ENCODE measurements at places on chromosomes 12 and 14.
A peak's percentile ranks its signal among the peaks of the same experiment; 100 is the strongest.

GRCh38 chr14:94088516-94088915 lies 7.4 kb downstream of the IFI27L1 start:
- no peak for DNase-seq

DNA sequence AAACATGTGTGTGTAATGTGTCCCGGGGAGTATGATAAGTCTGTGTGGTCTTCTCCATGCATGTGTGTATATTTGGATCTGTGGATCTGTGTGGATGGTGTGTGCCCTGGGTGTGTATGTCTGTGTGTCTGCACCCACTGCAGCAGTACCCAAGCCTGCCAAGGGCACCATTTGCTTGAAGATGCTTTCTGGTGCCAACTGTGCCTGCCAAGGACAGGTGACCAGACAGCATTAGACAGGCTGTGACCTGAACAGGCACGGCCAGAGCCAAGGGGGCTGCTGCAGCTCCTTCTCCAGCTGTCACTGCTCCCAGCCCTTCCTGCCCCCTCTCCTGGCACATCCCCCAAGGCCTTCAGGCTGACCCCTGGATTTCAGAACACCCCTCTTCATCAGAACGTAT lies 35.0 kb downstream of the DTX1 start:
- no peak for DNase-seq

- no peak for DNase-seq
Observed at GRCh38 chr14:91290986-91291385, 46.5 kb upstream of the GPR68 start.

DNA sequence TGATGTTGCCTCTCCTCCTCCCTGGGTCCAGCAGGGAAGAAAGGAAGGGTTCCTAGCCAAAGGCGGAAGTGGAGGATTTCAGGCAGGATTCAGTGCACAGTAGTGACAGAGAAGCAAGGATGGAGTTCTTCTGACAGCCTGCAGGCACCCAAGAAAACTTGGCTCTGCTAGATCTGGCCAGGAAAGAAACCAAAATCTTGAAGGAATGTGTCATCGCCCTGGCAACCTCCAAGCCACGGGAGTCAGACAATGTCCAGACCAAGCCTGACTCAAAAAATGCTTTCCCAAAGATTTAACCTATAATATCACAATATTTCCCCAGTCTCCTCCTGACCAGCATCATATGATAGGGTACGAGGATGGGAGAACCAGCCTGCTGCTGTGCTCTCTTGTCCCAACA lies 22.8 kb upstream of the DHRS4 start:
- DNase-seq, result no peak

DNA sequence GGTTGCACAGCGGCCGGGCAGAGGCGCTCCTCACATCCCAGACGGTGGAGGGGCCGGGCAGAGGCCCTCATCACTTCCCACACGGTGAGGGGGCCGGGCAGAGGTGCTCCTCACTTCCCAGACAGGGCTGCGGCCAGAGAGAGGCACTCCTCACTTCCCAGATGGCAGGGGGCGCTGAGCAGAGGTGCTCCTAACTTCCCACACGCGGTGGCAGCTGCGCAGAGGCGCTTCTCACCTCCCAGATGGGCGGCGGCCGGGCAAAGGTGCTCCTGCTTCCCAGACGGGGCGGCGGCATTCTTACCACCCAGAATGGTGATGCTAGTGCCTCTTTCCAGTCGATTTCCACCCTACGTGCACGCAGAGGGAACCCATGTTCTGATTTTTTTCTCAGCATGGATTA lies 304.4 kb downstream of the RGS6 start:
- DNase-seq, result no peak

DNA sequence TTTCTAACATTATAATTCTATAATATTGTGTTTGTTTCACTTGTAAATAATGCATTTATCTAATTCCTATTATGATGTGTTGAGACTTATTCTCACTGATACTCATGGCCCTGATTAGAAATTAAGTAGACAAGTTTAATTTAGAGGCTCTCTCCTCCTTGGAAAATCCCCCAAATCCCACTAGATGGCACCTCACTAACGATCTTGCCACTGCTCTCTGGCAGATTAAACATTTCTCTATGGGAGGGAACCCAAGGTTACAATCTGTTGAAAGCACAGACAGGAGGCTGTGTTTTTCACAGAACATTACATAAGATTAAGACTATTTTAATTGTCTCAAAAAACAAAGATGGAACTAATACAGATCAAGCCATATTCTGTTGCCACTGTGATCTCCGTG lies 318.7 kb downstream of the LRFN5 start:
- DNase-seq, result no peak

DNA sequence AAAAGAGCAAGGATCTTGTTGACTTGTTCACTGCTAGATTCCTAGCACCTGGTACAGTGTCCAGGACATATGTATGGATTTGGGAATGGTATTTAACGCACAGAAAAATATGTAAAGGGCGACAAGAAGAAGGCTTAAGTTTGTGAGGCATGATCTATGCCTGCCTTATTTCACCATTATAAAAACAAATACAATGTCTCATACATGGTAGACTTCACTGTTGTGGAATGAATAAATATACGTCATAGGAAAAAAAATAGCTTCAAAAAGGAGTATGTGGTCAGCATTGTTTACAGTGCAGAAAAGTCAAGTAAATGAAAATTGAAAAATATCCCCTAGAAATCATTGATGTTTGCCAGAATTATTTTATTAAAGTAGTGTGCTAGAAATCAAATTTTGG lies 30.0 kb downstream of the HCFC2 start:
- DNase-seq, result no peak

GRCh38 chr12:104257913-104258472 lies 42.4 kb downstream of the TXNRD1 start:
- no peak for DNase-seq

DNA sequence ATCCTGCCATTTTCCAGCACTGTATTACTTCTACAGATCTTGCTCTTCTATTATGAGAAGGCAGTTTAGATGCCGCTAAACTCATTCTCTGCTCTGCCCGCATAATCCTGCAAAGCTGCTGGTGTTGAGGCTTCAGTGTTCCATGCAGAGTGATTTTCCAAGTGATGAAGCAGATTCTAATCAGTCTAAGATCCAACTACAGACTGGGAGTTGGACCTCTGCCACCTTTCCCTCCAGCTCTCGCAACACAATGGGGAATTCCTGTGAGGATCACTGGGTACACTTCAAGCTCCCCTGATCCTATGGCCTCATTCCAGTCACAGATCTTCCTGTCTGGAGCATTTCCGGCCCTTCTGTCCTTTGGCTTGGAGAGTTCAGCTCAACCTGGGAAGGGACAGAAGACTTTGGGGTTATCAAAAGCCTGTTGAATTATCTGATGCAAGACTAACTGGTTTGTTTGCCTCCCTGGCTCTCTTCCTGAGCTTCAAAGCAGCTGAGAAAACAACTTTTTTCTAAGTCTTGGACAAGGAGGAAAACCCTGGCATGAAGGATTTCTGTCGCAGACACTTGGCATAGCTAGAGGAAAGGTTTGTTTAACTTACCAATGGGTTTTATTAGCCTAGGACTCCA lies 333.9 kb downstream of the ZFP36L1 start:
- DNase-seq, result no peak

- no peak for DNase-seq
Observed at GRCh38 chr12:75724928-75725312, 213.5 kb upstream of the KRR1 start.

DNA sequence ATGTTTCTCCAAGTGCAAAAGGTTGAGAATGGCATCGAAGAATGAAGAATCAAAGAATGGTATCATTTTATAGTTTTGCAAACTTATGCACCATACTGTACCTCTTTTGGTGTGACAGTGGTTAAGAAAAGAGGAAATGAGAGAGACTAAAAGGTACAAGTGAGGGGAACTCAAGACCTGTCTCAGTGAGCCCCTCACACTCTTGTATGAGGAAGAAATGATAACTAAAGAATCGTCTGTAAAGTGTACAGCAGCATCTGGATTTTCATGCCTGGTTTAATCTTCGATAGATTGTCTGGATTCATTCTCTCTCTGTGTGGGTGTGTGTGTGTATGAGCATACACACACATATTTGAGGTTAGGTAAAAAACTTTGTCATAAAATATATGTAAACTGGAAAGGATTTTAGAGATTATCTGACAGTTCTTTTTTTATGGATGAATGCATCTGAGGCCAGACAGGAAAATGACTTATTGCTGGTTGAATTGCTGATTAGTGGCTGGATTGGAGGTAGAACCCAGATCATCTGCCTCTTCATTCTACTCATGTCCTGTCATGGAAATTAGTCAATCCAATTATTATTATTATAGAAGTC lies 16.0 kb upstream of the SLC38A2 start:
- no peak for DNase-seq

- DNase-seq, result no peak
Observed at GRCh38 chr14:81727218-81727617, 193.6 kb upstream of the SEL1L start.

DNA sequence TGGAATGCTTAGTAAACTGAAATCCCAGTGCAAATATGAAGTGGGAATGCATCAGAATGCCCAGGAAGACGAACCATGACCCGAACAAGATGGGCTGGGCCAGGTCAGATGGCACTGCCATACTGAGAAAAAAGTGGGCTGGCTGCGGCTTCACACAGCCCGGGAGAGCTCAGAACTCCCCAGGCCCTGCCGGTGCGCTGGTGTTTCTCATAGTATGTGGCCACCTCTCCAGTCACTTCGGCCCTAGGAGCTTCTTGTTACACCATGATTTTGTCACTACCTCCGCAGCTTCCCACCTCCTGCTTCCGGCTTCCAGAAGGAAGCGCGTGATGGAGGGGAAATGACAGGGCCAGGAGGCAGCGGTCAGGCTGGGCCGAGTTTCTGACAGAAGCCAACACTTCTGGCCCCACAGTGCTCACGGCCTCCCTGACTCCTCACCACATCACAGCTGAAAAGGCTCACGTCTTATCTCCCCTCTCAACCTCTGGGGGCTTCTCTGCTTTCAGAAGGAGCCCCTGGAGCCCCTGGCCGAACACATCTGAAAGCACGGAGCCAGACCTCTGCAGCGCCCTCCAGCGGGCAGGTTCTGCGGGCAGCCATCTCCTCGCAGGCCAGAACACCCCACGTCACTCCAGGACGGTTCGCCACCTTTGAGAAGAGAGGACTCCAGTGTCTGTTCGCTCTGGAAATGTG lies 30.7 kb downstream of the DAD1 start:
- no peak for DNase-seq

DNA sequence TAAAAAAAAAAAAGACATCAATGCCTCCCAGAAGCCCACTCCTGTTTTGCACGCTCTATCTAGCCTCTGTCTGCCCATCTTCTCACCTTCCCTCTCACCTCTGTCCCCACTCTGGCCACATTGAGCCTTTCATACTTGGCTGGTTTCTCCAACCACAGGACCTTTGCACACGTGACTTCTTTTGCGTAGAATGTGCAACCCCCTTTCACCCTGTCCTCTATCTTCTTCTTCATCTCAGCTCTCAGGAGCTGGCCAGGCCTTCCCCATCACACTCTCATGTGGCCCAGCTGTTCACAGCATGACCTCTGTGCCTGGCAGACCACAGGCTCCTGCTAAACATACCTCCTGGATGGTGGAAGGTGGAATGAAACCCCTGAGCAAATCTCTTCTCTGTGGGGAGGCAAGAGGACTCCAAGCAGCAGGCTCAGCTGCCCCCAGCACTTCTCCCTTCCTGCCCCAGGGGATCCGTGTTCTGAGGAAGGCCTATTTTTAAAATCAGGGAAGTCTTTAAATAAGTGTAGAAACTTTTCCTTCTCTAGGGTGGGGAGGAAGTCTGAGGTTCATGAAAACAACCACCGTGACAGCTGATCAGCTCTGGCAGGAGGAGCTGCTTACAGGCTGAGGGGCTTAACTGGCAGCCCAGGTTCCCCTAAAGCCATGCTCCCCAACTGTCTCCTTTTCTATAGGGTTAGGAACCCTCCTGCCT lies 11.6 kb downstream of the HVCN1 start:
- DNase-seq, result peak; percentile 18

GRCh38 chr12:105843561-105843960 lies 295.2 kb downstream of the NUAK1 start:
- DNase-seq, result no peak

DNA sequence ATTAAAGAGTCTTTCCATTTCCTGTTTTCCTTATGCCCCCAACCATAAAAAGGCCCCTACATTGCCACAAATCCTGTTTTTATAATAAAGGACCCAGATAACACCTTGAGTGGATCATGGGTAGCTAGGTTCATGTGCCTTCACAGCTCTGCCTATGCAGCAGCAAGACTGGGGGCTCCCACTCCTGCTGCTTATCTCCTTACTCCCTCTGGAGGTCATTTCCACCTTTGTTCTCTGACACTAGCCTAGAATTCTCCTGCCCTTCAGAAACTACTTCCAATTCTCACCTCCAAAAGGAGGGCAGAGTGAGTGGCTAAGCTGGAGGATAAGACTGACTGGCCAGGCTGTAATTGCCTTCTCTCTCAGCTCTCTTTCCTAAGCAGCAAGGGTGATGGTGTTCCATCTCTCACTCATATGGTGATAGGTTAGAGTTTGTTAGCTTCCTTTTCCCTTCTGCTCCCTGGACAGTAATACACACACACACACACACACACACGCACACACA lies 20.0 kb upstream of the STAC3 start:
- no peak for DNase-seq

GRCh38 chr12:63846238-63846967 lies 1.9 kb downstream of the SRGAP1 start:
- no peak for DNase-seq

DNA sequence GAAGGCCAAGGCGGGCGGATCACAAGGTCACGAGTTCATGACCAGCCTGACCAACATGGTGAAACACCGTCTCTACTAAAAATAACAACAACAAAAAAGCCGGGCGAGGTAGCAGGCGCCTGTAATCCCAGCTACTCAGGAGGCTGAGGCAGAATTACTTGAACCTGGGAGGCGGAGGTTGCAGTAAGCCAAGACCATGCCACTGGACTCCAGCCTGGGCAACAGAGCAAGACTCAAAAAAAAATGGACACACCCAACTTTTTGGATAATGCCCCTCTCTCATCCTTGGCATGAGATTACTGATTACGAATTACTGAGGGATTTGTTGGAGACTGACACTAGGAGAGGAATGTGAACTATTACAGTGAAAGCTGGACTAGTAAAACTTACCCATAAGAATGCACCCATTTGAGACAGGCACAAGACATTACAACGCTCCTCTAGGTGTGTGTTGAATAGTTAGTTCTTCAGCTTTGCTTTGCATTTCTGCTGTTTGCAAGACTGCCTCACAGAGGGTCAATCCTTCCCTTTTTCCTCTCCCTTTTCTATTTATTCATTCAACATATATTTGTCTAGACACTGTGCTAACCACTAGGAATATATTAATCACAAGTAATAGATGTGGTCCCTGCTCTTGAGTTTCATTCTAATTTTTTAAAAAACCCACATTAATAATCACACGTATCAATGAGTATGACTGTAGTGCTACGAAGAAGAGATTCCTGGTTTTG lies 46.0 kb upstream of the OR5AU1 start:
- DNase-seq, result no peak

DNA sequence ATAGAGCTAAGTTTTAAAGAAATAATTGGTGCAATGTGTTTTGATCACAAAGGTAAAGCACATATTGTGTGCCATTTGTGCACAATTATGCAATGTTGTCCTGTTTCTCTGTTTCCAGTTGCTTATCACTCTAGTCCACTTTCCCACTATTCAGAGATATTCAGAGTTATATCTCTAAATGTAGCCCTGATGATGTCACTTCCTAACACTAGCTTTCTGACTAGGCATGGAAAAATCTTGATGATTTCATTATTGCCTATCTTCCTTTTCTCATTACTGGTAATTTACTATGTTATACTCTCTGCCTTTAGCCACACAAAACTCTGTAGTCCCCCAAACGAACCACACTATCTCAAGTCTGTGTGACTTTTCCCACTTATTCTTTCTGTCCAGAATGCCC lies 221.2 kb downstream of the TRHDE start:
- DNase-seq, result no peak

- no peak for DNase-seq
Observed at GRCh38 chr12:116713527-116713926, 24.3 kb downstream of the SPRING1 start.

Measured in thymus (tissue), 14 donors.